ENCODE measurements at places on chromosomes 11 and 22.

GRCh38 chr11:123168241-123168640 lies 26.8 kb downstream of the CLMP start:
- no peak for DNase-seq

GRCh38 chr22:29204455-29205183 lies 1.1 kb upstream of the EMID1 start:
- peak; percentile 25 for DNase-seq

DNA sequence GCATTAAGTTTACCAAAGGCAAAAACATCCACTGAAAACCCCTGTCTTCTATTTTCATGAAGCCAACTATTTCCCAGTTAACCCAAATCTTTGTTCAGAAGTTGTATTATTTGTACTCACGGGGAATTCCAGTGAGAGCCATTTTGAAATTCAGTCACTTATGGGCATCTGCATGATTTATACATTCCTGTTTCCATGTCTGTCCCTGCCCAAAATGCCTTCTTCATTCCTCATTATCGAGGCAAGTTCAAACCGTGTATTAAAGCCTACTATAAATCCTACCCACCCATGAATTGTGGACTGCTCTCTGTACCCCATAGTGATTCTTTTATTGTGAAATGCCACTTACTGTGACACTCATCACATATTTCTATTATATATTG lies 772.7 kb downstream of the DLG2 start:
- no peak for DNase-seq

DNA sequence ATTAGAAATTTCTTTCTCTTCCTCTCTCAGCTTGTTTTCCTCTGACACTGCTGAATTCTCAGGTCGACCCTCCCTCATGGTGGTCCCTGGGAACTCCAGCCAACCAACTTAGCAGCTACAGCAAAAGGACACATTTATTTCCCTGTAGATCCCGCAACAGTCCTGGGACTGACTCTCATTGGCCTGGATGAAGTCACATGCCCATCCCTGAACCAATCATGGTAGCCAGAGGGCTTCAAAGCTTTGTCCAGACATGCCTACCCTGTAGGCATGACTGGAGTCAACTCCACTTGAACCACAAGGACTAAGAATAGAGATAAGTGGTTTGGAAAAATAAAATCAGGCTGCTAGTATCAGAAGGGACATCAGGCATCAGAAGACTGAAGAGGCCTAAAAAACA lies 84.6 kb upstream of the LRRC55 start:
- DNase-seq = no peak

DNA sequence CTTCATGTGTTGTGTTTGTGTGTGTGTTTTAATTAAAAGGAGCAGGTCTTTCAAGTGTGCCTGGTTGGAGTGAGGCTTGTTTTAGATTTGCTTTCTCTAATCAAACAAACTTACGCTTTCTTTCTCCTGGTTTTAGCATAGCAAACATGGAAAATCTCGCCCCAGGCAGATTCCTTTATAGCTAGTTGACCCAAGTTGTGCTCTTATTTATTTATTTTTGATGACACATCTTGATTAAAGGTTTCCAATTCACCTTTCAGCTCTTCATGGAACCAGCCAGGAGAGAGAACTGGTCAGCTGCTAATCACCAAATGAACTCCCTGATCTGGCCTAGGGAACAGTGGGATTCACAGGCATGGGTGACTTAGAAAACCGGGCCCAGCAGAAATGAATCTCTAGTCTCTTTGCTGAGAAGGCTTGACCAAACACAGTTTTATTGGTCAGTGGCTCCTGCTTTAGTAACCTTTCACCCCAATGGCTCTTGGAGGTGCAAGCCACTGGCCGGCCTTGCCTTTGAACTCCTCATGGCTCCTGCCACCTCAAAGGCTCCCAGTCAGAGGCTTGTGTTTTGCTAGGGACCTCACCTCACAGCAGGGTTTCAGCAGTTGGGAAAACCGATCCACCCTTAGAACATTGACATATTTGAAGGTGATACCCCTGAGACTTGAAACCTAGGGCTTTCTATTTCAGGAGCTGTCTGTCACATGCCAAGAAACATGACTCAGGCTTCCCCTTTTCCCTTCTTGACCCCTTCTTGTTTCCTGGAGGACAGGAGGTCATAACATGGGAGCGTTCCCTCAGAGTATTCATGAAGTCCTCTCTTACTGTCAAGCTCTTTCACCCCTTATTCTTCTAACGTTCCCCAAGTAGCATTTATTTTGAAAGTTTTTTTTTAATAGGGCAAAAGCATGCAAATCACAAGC lies 48.8 kb downstream of the EXT2 start:
- no peak for DNase-seq

All from GM13976 (cell line).